ENCODE measurements at places on chromosomes 13 and 19. TPM values are rescaled to one million over a fixed set of nuclear protein-coding genes. Genes with fewer than 3 reads are reported as not detected.

- H3K27me3 ChIP-seq = no peaks in the 10 kb centered on the region
- peaks cover 80% of the 10 kb centered on the region for H3K4me1 ChIP-seq
- no peak overlapping the region for H3K4me3 ChIP-seq
- peak; percentile 73 for DNase-seq
- H3K27ac ChIP-seq = peak overlapping the region; percentile 11
Observed at GRCh38 chr13:99028890-99029289, 51.0 kb upstream of the DOCK9 start.

- H3K4me3 ChIP-seq = no peak overlapping the region
- H3K27me3 ChIP-seq = no peaks in the 10 kb centered on the region
- H3K27ac ChIP-seq = no peak overlapping the region
- DNase-seq = no peak
- H3K36me3 ChIP-seq = no peaks in the 10 kb centered on the region
Observed at GRCh38 chr13:56335775-56336174, 804.9 kb upstream of the PRR20A start.

- H3K4me3 ChIP-seq = peak overlapping the region; percentile 85
- peaks cover 15% of the 10 kb centered on the region for H3K4me1 ChIP-seq
- no peaks in the 10 kb centered on the region for H3K27me3 ChIP-seq
- no peak overlapping the region for H3K27ac ChIP-seq
- peaks cover 28% of the 10 kb centered on the region for H3K36me3 ChIP-seq
Observed at GRCh38 chr19:1593501-1593772, 772 bp upstream of the MBD3 start.

DNA sequence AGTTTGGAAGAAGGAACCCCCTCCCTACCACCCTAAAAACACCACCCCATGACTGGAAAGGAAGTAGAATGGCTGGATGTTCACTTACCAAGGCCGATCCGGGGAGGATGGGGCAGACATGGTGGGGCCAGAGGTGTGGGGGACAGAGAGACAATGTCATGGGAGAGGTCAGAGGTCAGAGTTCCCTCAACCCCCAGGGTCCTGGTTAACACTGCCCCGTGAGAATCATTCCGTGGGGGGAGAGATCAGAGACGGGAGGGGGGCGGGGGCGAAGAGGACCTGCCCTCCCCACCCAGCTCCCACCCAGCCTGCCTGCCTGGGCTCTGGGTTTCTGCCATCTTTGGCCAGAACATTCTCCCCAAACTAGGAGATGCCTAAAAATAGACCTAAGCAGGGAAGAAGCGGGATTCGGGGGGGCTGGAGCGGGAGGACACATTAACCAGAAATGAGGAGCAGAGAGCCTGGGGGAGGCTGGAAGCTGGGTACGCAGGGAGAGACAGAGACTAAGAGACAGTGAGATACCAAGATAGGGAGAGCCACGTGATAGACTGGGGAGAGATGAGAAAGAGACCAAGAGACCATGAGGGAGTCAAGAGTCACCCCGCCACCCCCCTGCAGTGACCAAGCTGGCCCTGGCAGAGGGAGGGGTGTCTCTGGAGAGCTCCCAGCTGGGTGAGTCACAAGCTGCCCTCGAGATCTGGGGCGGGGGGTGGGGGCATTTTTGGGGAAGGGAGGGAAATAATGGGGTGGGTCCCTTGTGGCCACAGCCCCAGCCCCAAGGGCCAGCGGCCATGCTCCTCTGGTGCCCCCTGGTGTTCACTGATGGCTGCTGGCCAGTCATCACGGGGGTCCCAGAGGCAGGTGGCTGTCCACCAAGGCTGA lies 6.1 kb upstream of the KANK2 start:
- H3K4me3 ChIP-seq = no peak overlapping the region
- peak; percentile 48 for DNase-seq
- H3K4me1 ChIP-seq = no peaks in the 10 kb centered on the region
- H3K36me3 ChIP-seq = no peaks in the 10 kb centered on the region

- no peak for DNase-seq
- no peaks in the 10 kb centered on the region for H3K36me3 ChIP-seq
- H3K27ac ChIP-seq = no peak overlapping the region
- H3K4me3 ChIP-seq = no peak overlapping the region
- H3K27me3 ChIP-seq = no peaks in the 10 kb centered on the region
- H3K4me1 ChIP-seq = peaks cover 5% of the 10 kb centered on the region
Observed at GRCh38 chr13:46369506-46370277, 17.4 kb downstream of the RUBCNL start.

- no peaks in the 10 kb centered on the region for H3K36me3 ChIP-seq
- no peaks in the 10 kb centered on the region for H3K4me1 ChIP-seq
- no peak for DNase-seq
- H3K4me3 ChIP-seq = no peak overlapping the region
- H3K27ac ChIP-seq = no peak overlapping the region
- H3K27me3 ChIP-seq = no peaks in the 10 kb centered on the region
Observed at GRCh38 chr13:84433024-84433423, 550.8 kb upstream of the SLITRK1 start.

DNA sequence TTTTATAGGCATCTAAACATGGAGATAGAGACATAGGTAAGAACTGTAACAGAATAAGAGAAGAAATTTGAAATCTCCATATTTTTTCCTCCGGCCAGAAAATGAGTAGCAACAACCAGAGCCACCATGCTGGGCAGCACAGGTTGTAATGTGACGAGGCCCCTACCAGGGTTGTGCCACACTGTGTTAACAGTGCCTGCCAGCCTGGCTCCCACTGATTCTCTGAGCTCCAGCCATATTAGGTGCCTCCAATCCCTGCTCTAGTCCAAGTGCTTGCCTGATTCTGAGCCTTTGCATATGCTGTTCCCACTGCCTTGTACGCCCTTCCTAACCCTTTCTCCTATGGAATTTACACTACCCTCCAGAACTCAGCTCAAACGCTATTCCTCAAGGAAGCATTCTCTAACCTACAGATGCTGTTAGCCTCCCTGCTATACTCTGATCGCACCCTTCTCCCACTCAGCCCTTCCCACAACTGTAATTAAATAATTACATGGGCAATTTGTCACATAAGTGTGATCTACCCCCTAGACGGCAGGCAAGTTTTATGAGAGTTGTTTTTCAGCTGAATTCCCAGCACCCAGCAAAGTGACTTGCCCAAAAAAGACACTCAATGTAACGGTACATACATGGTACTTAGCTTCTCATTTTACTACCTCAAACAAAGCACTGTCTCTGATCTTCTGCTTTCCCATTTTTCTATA lies 37.6 kb upstream of the STARD13 start:
- H3K27ac ChIP-seq = no peak overlapping the region
- H3K27me3 ChIP-seq = peaks cover 2% of the 10 kb centered on the region

- no peak overlapping the region for H3K4me3 ChIP-seq
- no peaks in the 10 kb centered on the region for H3K36me3 ChIP-seq
- no peaks in the 10 kb centered on the region for H3K4me1 ChIP-seq
- H3K27ac ChIP-seq = no peak overlapping the region
Observed at GRCh38 chr13:39385621-39386231, 217.3 kb downstream of the LHFPL6 start.

GRCh38 chr13:75385708-75386083 lies 96.3 kb downstream of the TBC1D4 start:
- no peak overlapping the region for H3K27ac ChIP-seq
- H3K36me3 ChIP-seq = no peaks in the 10 kb centered on the region
- H3K4me1 ChIP-seq = peaks cover 12% of the 10 kb centered on the region
- no peak for DNase-seq
- H3K4me3 ChIP-seq = no peak overlapping the region
- H3K27me3 ChIP-seq = no peaks in the 10 kb centered on the region

- H3K27ac ChIP-seq = peak overlapping the region; percentile 67
- peak; percentile 43 for DNase-seq
Observed at GRCh38 chr13:24648983-24649687, 31.1 kb upstream of the ATP12A start.

The FFAR3 gene
- total RNA-seq = 1.2 TPM

The SIGLEC12 gene
- 0.43 TPM for total RNA-seq

The CACTIN gene
- total RNA-seq = 25.9 TPM

The MAG gene
- total RNA-seq = 0.20 TPM

The GPR12 gene
- total RNA-seq = not detected

The NRTN gene
- 0.72 TPM for total RNA-seq

The KCNN4 gene
- 49.6 TPM for total RNA-seq

The FGF22 gene
- total RNA-seq = not detected

The SMAD9 gene
- 0.11 TPM for total RNA-seq

The POU2F2 gene
- total RNA-seq = 40.7 TPM

The LCP1 gene
- 1,014 TPM for total RNA-seq

The ADM5 gene
- 6.2 TPM for total RNA-seq

Measured in activated CD8-positive, alpha-beta T cell treated with anti-CD3 and anti-CD28 coated beads for 36 hours (primary cell).